ENCODE measurements at places on chromosomes 3 and 15.

DNA sequence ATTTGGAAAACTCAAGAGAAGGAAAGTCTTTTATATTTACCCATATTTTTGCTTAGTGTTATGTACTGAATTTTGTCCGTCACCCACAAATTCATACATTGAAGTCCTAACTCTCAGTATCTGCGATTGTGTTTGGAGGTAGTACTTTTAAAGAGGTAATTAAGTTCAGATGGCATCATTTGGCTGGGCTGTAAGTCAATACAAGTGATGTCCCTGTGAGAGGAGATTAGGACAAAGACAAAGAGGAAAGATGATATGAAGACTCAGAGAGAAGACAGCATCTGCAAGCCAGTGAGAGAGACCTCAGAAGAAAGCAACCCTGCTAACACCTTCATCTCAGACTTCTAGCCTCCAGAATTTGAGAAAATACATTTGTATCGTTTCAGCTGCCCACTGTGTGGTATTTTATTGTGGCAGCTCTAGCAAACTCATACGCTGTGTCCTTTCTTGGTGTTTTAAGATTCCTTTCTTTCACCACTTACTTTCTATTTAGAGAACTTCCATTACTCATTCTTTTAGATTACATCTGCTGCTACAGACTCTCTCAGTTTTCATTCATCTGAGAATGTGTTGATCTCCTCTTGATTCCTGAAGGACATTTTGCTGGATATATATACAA, 17.0 kb downstream of the LRCH3 start:
- no peak for DNase-seq

DNA sequence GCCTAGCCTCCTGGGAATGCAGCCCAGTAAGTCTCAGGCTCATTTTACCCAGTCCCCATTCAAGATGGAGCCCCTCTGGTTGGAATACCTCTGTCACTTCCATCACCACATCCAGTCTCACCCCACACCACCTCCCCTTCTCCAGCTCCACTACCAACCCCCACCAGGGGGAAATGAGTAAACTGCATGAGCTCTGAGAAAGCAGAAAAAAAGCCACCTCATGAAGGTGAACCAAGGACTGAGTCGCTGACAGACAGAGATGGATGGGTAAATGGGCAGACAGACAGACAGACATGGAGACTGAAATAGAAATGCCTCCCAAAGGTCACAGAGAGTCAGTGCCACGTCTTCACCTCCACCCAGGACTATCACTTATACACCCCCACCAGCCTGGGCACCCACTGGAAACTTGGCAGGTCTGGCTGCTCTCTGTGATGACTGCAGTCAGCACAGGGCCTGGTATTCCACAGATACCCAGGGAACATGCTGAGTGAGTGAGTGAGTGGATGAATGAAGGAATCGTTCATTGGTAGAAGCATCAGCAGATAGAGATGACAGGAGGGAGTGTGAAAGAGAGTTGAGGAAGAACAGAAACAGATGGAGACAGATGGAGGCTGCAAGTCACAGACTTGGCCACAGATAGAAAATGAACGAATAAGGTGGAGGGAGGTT, 4.9 kb upstream of the LOXL1 start:
- DNase-seq = no peak

DNA sequence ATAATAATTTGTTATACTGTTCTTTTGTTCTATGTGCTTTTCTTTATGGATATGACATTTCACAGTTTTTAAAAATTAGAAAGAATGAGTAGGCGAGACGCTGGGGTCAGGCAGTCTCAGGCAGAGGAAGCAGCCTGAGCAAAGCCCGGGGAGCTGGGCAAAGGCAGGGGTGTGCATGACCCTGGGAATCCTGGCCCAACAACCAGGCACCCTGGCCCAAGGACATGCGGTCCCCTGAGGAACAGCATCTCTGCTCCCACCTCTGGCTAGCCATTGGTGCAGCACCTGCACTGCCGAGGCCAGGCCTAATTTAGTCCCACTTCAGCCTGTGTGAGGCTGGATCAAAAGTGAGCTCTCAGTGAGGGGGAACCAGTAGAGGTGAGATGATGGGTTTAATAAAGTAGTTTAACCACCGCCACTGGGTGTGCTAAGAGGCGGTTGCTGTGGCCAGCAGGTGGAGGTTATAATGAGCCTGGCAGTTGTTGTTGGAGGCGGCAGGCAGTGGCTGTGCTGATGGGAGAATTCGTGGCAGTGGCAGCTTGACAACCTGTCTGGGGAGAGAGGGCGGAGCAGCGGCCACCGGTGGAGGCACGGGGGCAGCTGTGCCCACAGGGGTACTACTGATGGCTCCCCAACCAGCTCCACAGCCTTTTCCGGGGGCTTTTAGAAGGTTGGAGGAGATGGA, 41.5 kb downstream of the PRKCD start:
- no peak for DNase-seq

DNA sequence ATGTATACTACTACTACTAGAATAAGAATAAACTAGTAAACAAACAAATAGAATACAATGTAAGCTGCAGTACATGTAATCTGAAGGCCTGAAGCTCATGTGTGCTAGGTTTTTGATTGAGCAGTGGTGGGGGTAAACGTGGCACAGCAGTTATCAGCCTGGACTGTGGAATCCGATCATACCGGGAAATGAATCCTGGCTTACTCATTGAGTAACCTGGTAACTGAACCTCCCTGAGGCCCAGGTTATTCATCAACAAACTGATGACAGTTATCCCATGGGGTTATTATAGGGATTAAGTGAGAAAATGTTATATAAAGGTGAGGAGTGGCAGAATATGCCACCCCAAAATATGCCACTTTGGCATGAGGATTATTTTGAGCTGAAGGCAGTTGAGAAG, 339.1 kb downstream of the FHIT start:
- no peak for DNase-seq

DNA sequence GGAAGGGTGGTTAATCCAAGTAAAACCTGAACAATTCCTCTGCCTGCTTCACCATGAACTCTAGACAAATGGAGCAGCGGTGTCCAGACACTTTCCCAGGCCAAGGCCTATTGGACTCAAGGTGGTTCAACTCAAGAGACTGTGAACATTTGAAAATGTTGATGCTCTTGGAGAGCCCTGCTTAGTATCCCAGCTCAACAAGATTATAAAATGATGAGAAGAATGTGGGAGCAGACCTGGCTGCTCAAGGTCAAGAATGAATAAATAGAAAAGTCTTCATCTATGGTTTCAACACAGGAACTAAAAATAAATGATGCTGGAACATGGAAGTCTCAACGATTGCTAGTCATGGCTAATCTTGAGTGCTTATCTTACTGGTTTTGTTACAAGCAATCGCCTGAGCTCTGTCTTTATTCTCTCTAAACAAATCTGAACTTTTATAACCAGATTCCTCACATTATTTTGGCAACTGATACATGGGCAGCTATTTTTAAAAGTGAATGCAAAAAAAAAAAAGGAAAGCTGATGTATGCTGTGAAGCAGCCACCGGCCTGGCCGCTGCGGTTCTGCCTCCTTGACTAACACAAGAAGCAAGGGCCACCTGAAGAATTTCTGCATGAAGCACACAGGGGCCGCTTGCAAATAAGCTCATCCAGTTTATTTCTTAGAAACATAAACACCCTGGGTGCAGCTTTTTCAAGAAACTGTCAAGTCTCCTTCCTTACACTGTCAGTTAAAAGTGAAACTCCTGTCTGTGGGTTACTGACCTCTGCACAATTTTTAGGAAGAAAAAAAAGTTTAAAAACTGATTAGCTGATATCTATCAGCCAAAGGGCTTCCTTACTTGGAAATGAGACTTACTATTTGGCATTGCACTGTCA, 120.1 kb upstream of the ARHGEF3 start:
- DNase-seq = no peak

GRCh38 chr3:71117572-71118247, 465.8 kb downstream of the FOXP1 start:
- no peak for DNase-seq

- no peak for DNase-seq
Measured at GRCh38 chr3:125136515-125136914, 76.0 kb downstream of the SLC12A8 start.

- no peak for DNase-seq
Measured at GRCh38 chr15:65757256-65757655, 34.8 kb downstream of the DENND4A start.

GRCh38 chr3:17258823-17259436, 374.2 kb downstream of the PLCL2 start:
- no peak for DNase-seq

DNA sequence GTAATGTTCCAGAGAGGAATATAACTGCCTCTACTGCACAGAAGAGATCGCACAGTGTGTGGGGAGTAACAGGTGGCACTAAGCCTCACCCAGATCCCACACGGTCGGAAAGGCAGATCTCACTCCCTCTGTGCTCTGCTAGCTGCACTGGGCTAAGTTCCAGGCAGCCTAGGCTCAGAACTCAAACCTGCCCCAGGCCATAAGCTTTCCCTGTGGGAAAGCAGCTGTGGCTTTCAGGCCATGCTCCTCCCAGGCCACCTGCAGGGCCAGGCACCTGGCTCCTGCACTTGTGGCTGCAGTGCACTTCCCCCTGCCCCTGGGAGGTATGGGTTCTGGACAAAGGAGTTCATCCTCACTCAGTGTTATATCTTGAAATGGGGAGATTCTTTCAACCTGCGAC, 27.5 kb downstream of the PCCB start:
- DNase-seq = no peak

GRCh38 chr15:71559098-71559497, 251.3 kb upstream of the NR2E3 start:
- DNase-seq = no peak

GRCh38 chr15:88100181-88100580, 156.4 kb downstream of the NTRK3 start:
- DNase-seq = no peak

DNA sequence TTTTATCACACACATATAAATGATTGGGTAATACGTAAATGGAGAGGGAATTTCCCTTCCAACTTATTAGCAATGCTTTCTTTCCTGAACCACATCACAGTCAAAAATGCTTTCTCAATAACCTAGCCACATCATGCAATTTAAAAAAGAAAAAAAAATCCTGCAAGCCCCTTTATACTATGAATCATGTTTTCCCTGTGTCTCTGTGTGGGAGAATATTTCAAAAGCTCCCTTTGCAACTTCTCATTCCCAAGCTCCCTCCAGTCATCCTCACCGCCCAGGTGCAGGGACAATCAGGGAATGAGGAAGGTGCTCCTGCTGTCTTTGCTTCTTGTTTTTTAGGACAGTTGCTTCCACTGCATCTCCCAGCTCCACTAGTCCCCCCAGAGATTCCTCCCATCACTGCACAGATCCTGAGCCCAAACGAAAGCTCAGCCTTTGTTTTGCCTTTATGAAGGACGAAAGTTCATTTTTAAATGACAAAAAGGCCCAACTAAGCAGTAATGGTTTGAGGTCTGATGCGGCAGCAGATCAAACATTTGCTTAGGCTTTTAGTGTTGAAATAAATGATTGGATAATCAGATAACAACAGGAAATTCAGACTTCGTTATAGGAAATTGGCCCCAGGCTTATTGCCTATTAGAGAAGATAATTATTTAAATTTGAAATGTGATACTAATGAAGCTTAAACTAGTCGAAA, 47.8 kb upstream of the ADGRG7 start:
- DNase-seq = no peak

GRCh38 chr3:10187944-10188343, 23.2 kb downstream of the IRAK2 start:
- DNase-seq = no peak

- no peak for DNase-seq
Measured at GRCh38 chr3:9075762-9076161, 112.5 kb upstream of the RAD18 start.

GRCh38 chr15:98076021-98076816, 115.7 kb downstream of the ARRDC4 start:
- DNase-seq = no peak

- DNase-seq = no peak
Measured at GRCh38 chr3:53194210-53195065, 33.4 kb downstream of the PRKCD start.

DNA sequence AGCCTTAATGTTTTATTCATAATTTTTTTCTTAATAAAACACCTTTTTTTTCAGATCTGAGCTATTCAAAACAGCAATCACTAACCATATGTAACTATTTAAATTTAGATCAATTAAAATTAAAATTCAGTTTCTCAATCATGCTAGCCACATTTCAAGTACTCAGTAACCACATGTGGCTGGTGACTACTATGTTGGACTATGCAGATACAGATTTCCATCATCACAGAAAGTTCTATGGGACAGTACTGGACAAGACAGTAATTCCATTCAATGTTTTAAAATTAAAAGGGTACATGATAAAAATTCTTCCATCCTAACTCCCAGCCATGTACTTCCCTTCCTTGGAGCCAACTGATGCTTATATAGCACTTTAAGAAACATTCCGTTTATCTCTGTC, 119.3 kb downstream of the GLDN start:
- DNase-seq = no peak

DNA sequence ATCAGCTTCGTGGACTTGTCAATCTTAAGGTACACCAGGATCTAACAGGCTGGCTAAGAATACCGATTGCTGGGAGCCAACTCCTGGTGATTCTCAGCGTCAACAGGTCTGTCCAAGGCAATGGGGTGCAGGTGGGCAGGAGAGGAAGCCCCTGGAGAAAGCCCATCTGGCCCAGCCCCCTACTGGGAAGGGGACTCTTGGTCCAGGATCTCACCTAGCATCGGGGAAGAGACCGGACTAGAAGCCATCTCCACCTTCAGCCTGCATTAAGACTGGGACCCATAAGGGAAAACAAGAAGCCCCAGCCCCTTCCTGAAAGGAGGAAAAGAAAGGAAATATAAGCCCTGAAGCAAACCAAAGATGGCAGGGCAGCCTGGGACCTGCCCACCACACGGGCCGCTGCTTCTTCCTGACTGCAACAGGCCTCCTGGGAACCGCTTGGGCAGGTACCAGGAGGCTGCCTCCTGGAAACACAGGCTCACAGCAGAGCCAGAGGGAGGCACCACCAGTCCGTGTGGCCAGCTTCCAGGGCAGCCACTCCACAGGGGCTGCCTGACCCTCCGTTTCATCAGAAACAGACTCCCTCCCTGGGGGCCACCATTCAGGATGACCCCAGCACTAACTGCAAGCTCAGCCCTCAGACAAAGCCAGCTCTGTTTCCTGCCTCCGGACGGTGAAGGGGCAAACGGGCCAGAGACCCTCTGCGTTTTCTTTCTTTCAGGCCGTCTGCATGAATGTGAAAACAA, 100.2 kb downstream of the LRIG1 start:
- no peak for DNase-seq

DNA sequence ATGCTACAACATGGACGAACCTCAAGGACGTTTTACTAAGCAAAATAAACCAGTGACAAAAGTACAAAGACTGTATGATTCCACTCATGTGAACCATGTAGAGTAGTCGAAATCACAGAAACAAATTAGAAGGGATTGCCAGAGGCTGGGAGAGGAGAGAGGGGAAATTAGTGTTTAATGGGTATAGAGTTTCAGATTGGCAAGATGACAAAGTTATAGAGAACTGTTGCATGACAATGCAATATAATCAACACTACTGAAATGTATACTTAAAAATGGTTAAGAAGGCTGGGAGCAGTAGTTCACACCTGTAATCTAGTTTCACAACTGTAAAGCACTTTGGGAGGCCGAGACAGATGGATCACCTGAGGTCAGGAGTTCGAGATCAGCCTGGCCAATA, 36.9 kb downstream of the PLS1 start:
- DNase-seq = no peak
